ENCODE measurements at places on chromosomes 7 and 10.

DNA sequence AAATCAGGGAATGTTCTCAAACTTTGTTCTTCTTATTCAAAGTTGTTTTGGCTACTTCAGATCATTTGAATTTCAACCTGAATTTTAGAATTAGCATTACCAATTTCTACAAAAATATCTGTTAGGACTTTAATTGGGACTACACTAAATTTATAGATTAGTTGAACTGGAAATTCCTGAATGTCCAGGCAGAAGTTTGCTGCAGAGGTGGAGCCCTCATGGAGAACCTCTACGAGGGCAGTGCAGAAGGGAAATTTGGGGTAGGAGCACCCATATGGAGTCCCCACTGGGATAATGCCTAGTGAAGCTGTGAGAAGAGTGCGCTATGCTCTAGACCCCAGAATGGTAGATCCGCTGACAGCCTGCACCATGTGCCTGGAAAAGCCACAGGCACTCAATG, 22.8 kb upstream of the AGMO start:
- no peak for DNase-seq

- DNase-seq: no peak
These were observed 64.6 kb downstream of the SEM1 start for GRCh38 chr7:96645084-96645483.

- DNase-seq: peak; percentile 37
These were observed 276.1 kb upstream of the NEBL start for GRCh38 chr10:21172930-21173801.

- DNase-seq: no peak
These were observed 367.8 kb upstream of the NUPR2 start for GRCh38 chr7:56483861-56484550.

GRCh38 chr7:21902240-21902639, 43.5 kb downstream of the CDCA7L start:
- no peak for DNase-seq

GRCh38 chr7:69078997-69079769, 519.1 kb upstream of the AUTS2 start:
- no peak for DNase-seq

DNA sequence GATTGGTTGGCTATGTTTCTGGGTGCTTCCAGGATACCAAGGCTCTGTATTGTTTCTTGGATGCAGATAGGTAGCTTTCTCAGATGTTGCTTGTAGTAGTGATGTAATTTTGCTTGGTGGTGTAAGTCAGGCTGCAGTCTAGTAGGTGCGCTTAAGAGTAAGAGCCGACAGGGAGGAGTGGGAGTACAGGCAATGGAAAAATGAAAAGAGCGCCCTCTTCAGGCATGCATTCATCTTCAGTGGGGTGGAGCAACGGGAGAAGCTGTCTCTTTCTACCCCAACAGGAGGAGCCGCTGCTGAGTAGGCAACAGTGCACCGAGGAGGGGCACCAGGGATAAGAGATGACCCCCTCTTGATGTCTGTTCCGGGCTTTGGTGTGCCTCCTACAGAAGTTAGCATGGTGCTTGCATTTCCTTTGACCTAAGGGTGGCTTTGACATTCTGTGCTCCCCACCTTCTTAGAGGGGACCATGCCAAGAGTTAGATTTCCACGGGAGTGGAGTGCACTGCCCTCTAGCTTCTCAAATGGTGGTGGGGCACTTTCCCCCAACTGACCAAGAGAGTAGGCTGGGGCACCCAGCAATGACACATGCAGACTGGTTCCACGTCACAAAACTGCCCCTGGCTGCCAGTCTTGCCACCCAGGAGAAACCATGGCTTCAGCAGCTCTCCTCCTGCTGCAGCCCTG, 56.1 kb downstream of the ZNF783 start:
- DNase-seq: no peak

DNA sequence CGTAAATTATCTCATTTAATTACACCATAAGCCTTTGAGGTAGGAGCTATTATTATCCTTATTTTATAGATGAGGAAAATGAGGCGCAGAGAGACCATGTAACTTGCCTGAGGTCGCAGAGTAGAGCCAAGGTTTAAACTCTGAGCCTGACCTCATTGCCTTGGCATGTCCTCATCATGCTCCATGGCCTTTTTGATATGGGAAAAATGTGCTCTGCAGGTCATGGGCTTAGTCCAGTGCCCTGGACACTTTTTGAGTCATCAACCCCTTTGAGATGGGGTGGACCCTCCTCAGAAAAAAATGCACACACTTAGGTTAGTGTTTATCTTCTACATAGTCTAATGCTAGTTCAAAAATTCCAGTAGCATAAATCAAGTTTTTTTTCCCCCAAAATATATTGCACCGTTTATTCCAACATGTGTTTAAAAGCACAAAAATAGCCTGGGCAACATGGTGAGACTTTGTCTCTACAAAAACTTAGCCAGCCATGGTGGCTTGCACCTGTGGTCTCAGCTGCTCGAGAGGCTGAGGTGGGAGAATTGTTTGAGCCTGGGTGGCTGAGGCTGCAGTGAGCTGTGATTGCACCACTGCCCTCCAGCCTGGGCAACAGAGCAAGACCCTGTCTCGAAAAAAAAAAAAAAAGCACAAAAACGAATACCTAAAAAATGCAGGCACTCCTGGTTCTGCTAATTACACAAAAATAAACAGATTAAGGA, 28.6 kb upstream of the TMEM178B start:
- no peak for DNase-seq

- DNase-seq: no peak
These were observed 22.6 kb downstream of the TSPAN14 start for GRCh38 chr10:80476685-80477084.

GRCh38 chr10:77974396-77975074, 48.0 kb upstream of the DLG5 start:
- DNase-seq: no peak

DNA sequence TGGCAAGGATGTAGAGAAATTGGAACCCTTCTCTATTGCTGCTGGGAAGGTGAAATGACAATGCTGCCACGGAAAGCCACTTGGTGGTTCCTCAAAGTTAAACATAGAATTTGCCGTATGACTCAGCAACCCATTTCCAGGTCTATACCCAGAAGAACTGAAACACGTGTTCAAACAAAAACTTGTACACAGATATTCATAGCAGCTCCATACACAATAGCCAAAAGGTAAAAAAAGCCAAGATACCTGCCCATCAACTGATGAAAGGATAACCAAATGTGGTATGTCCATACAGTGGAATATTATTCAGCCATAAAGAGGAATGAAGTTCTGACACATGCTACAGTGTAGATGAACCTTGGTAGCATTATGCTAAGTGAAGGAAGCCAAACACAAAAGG, 39.1 kb downstream of the LHPP start:
- DNase-seq: no peak

- no peak for DNase-seq
These were observed 15.7 kb downstream of the KDM7A start for GRCh38 chr7:140161047-140161446.

- no peak for DNase-seq
These were observed 3.4 kb upstream of the ARHGAP22 start for GRCh38 chr10:48608279-48608681.

DNA sequence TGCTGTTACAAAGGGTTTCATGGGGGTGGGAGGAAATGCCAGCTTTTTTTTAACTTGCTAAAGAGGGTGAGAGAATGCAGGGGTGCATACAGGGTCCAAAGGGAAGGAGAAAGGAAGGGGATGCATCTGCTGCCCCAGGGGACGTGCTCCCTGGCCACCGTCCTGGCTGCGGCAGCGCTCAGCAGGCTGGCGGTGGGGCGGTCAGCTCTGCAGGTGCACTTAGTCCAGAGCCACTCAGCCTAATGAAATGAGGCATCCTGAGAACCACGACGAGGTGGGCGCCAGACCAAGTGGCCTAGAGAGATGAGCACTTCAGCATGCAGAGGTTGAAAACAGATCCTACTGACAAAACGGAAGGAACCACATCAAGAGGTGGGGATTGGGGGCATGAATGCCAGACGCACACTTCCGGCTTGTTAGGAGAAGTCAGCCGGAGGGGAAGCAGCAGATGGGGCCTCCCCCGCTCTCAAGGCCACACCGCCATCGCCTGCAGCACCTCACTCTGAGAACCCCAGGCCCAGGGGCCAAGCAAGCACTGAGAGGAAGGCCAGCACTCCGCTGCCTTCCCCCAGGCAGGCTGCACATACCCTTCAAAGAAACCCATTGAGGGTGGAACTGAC, 94.5 kb downstream of the MAD1L1 start:
- no peak for DNase-seq

DNA sequence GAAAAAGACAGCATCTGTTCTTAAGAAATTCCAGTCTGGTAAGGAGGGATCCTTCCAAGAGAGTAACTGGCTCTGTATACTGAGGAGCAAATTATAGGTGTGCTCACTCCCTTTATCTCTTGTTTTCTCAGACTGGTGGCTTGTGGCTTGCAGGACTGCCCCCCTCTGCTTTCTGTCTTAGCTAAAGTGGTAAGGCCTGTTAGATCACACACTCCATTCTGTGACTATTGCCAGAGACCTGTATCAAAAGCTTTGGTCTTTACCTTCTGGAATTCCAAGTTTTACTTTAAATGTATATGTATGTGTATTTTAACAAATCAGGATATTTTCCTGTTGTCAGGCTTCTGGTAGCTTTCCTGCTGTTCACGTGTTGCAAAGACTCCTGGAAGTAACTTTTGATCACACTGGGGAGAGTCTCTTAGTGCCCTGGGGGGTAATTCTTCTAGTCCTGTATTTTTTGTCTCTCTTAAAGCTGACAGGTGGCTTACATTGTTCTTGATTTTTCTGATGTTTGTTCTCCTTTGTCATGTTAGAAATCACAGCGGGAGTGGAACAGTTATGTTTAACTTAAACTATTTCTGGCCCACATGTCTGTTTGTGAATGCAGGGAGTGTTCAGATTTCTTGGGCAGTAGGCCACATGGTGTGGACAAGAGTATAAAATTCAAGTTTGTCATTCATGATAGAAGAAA, 99.0 kb downstream of the PLPP4 start:
- DNase-seq: no peak

DNA sequence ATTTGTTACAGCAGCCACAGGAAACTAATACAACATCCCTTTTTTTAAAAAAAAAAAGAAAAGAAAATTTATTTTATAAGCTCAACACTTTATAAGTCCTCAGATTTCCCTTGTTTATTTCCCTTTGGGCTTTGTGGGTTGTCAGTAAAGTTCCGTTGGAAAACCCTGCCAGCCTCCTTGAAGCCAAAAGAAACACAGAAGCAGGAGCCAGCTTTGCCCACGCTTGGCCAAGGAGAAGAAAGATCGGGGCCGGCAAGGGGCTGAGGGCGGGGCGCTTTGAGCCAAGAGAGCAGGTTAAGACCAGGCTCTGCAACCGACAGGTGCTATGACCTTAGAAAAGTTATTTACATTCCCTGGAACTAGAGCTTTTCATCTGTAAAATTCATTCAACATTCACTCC, 72.7 kb downstream of the RGS10 start:
- DNase-seq: no peak

DNA sequence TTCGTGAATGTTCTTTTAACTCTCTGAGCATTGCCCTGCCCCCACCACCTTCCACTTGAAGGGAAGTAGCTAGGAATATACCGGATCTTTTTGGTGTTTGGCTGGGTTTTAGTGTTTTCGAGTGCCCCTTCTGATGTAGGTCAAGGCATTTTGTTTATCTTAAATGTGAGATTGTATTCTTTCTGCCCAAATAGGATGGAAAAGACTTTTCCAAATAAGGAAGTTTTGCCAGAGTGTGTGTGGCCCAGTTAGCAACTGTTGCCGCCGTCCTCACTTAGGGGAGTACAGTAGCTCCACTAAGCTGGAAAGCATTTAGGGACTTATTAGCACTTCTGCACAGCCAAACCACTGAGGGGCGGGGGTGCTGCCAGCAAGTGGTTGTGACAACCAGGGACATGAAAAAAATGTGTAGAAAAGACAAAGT, 29.8 kb upstream of the VCL start:
- DNase-seq: no peak

- DNase-seq: no peak
These were observed 78.0 kb downstream of the PTPRE start for GRCh38 chr10:127984945-127985344.

- DNase-seq: no peak
These were observed 28.4 kb downstream of the HERC4 start for GRCh38 chr10:68046642-68047041.

GRCh38 chr10:33260403-33261149, 73.9 kb downstream of the NRP1 start:
- DNase-seq: no peak

DNA sequence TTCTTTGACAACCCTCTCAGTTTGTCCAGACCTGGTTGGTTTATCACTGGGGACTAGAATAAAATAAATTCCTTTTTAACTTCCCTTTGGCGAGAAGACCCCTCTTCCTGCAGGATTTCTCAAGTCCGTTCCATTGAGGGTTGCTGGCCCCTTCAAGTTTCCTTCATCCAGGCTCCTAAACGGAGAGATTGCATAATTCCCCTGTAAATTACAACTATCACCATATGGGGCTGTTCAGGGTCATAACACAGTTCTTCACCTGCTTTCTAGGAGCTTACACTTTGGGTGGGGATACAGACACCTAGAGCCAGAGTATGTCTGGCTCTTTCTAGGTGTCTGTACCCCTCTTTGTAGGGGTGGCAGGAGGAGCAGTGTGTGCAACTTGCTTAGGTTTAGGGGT, 3.3 kb upstream of the COPS6 start:
- no peak for DNase-seq

DNA sequence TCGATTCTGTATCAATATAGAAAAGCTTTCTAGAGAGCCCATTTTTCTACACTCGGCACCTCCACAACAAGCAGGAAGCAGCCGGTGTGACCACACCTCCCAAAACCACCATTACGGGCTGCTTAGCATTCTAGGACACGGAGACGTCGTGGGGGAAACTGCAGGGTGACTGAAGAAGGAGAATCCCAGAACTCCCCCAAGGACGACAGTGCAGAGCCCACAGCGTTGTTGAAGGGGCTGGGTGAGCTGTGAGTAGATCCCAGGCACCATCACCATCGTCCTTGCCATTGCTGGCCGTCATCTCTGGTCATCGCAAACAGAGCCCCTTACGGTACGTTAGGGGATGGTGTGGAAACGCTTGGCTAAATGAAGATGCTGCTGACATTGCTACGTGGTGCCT, 351.8 kb downstream of the PTPRN2 start:
- no peak for DNase-seq

GRCh38 chr10:120572307-120572706, 115.3 kb downstream of the PLPP4 start:
- DNase-seq: no peak

DNA sequence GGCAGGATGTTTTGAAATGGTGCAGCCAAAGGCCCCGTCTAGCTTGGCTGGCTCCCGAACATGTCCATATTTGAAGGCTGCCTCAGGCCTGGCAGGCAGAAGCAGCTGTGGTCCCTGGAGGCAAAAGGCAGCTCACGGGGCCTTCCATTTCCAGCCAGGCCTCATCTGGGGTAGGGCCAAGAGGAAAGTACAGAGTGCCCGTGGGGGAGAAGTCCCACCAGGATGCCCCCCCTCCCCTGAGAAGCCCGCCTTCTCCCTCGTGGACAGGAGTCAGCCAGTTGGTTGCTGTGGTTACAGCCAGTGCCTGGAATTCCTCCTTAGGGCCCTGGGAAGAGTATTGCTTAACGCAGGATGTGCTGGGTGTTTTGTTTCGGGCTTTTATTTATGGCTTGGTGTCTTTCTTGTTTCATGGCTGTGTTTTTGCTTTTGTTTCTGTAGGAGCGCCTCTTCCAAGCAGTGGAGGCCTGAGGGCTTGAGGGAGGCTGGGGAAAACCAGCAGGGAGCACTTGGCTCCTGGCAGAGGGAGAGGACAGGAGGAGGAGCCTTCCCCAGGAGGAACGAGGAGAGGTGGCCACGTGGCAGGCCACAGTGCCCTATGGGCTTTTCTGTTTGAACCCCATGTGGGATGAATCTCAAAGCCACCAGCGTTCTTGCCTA, 45.4 kb downstream of the CHST3 start:
- peak; percentile 63 for DNase-seq

- DNase-seq: no peak
These were observed 51.5 kb downstream of the KAT6B start for GRCh38 chr10:74877898-74878297.

All from anterior cingulate cortex (tissue), 58 donors.